A549 (cell line): ENCODE measurements at places on chromosomes 2 and 18.

GRCh38 chr2:240645346-240645745 is 20.1 kb downstream of the GPR35 start:
- no peak for DNase-seq

GRCh38 chr2:60881047-60881932 is at the start of gene REL:
REL (plus strand) TSS chr2:60881574; CDS start chr2:60881841, 267 bp downstream.
- peak; percentile 78 for DNase-seq

DNA sequence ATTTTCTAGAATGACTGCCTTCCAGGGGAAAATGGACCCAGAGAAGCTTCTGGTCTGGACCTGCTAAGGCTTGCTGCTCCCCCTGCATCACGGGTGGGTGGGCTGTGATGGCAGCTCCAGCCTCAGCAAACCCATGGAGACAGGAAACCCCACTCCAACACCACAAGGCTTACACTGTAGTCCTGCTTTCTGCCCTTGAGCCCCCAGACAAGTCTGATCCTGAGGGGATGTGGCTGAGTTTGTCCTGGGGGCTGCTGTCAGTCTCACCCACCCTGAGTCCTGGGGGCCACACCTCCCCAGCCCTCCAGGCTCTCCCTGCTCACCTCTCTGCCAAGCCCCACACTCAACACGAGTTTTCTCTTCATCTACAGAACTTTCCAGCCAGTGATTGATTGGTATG is 279.4 kb downstream of the EIPR1 start:
- DNase-seq, result no peak

DNA sequence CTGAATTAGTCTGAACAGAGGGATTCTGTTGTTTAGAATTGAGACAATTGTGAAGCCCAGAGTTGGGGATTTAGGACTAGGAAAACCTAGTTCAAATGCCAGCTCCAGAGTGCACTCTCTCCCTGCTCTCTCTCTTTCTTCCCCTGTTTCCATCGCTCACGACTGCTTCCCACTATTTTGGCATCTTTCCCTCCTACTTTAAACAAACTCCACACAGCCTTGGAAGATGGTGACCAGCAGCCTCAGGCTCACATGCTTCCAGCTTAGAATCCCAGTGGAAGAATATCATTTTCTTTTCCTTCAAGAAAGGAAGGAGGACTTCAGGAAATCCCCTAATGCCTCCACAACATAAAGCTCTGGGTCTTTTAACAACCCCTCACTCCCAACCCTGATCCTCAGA is 6.1 kb upstream of the DNMT3A start:
- no peak for DNase-seq

DNA sequence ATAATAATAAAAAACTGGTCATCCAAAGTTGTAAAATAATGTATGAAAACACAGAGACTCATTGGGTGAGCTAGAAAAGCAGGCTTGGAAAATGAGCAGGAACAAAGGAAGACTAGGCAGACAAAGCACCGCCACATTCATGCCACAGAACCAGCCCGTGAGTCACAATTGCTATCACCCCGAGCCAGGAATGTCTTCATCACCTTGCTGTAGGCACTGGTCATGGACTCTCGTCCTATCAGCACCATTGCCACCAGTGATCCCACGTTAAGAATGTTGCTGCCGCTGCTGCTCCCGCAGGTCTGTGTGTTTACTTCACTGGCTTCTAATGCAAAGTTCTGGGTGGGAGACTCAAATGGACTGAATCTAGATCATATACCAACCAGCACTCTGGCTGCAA is 417.9 kb downstream of the PID1 start:
- no peak for DNase-seq

- no peak for DNase-seq
Measured at GRCh38 chr2:176139661-176140512, 10.4 kb downstream of the HOXD8 start.

DNA sequence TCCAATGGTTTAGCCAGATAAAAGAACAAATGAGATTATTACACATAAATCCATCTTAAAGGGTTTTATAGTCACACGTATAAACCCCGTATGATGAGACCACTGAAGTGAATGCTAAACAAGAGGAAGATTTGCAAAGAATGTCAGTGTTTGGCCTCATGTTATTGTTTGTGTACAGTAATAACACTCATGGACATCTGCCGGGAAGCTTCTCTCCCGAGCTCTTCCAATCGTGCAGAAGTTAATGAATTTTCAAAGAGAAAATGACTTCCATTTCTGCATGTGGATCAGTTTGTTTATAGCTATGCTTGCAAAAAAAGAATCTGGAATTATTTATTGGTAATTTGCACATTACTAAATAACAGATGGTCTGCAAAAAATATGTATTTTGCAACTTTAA is 88.5 kb upstream of the APCDD1 start:
- no peak for DNase-seq

GRCh38 chr18:25140124-25140961 is 211.6 kb downstream of the ZNF521 start:
- DNase-seq, result no peak

DNA sequence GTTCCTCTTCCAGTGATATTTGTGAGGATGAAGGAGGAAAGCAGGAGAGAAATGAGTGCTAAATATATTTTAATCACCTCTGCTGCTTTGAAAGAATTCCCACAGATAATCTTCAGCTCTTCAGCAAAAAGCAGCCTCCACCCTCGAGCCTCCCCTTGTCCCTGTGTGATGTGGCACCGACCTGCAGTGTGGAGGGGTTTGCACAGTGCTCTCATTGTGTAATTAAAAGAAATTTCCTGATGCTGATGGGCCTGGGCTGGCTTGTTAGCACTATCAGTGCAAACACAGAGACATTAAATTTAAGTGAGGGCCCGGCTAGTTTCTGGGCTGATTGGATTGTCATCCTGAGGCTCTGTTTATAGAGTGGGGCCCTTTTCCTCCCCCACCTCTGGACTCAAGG is 53.4 kb downstream of the KIF5C start:
- DNase-seq, result no peak

DNA sequence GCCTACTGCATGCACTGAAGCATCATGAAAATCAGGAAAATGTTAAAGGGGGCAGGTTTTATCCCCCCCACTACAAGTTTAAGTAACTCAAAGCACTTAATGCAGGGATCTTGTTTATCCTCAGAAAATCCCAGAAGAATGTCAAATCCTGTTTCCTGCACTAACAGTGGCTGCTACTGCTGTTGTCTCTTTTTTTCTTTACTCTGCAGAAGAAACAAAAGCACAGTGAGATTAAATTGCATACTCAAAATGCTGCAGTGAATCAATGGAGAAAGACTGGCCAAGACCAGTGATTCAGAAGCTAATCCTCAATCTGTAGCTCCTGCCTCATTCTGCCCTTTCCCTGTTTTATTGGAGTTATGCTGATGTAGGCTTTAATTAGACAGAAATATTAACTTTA is 332.3 kb upstream of the FIGN start:
- DNase-seq, result no peak

GRCh38 chr2:74739129-74739528 is 85.1 kb downstream of the SEMA4F start:
- no peak for DNase-seq

GRCh38 chr2:72035518-72036172 is 112.0 kb downstream of the CYP26B1 start:
- DNase-seq, result no peak

DNA sequence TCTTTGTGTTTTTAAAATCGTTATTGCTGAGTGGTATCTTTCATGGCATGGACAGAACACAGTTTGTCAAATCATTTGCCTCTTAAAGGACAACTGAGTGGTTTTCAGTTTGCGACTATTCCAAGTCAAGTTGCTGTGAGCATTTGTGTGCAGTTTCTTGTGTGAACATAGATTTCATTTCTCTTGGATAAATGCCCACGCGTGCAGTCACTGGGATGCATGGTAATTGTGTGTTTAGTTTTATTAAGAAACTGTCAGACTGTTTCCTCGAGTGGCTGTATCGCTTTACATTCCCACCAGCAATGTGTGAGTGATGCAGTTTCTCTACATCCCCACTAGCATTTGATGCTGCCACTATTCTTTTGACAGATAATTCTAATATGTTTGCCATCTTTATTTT is 154.0 kb upstream of the ARL4C start:
- DNase-seq, result no peak

- no peak for DNase-seq
Measured at GRCh38 chr2:168290391-168290790, 43.0 kb upstream of the STK39 start.

- DNase-seq, result no peak
Measured at GRCh38 chr18:56286775-56287325, 351.5 kb downstream of the TXNL1 start.

DNA sequence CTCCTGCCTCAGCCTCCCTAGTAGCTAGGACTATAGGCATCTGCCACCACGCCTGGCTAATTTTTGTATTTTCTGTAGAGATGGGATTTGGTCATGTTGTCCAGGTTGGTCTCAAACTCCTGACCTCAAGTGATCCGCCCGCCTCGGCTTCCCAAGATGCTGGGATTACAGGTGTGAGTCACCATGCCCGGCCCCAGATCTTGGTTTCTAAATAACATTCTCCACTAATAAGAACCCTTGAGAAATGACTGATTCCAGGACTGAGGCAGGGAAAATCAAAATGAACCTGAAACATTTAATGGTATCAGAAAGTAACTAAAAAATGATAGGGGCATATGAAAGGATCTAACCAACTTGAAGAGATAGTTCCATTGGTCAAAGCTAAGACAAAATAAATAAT is 34.0 kb downstream of the BMPR2 start:
- no peak for DNase-seq

DNA sequence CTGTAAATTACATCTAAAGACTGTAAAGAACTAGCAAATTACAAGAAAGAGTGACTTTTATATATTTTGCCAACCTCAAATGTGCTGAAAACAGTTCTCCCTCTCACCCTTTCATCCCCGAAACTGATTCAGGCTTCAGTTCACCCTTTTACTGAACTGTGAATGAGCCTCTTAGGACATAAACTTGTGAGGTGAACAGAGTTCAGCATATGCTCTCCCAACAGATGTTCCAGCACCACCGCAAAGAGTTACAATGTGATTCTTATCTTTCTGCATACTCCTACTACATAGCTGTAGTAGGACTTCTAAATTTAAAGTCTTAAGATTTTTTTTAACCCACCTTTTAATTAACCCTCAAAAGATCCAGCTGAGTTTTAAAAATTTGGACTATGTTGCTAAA is 1.2 kb upstream of the ZCCHC2 start:
- DNase-seq, result no peak

GRCh38 chr2:61016392-61017002 is 1.0 kb upstream of the PEX13 start:
- DNase-seq, result peak; percentile 20

GRCh38 chr2:210456571-210456970 is 20.0 kb downstream of the LANCL1 start:
- DNase-seq, result no peak

DNA sequence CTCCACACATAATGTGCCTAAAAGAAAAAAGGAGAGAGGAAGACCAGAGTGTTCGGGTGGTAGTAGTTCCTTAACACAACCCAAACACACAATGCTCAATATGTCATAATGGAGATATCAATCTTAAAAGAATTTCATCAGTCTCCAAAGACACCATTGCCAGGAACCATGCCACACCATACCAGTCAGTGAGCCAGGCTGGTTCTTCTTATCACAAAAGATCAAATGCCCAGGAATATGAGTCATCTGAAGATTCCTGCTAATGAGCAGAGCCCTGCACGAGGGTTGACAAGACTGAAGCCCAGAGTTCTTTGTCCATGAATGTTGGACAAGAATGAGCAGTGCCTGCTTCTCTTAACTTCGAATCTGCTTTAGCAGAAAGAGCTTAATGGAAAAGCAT is 262.3 kb downstream of the ZNF516 start:
- no peak for DNase-seq

DNA sequence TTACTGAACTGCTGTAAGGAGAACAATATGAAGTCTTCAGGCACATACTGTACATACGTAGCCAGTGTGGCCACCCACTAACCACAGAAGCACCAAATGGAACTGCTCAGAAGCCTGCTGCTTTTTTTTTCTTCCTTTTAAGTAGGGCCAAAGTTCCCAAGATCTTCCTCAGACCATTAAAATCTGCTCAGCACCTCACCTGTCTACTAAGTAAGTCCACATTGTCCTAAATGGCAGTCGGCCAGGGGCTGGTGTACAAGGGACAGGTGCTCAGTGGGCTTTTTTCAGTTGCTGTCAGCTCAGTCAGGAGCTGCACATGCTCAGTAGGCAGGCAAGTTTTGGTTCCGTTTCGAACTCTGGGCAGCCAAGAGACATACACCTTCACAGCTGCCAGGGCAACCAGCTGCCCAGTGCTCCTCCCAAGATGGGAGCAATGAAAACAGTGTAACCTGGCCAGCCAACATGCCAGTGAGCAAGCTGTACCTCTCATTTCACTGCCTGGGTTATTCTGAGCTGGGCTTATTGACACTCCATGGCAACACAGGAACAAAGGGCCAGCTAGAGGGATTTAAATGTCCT is 86.1 kb downstream of the ACVR1 start:
- DNase-seq, result no peak

DNA sequence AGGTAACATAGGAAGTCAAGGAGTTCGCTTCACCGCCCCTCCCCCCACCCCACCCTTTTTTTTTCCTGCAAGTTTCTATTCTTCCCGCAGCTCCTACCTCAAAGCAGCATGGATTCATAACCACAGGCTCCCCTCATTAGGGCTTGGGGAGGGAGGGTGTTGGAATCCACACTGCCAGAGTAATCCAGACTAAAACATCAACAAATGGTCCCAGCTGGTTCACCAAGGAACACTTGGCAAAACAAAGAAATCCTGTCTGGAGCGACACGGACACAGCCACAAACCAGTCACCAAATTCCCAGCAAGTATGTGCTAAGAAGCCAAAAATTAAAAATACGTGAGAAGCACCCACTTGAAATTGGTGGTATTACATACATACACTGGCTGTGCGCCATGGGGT is 106.9 kb upstream of the PPP1CB start:
- no peak for DNase-seq

DNA sequence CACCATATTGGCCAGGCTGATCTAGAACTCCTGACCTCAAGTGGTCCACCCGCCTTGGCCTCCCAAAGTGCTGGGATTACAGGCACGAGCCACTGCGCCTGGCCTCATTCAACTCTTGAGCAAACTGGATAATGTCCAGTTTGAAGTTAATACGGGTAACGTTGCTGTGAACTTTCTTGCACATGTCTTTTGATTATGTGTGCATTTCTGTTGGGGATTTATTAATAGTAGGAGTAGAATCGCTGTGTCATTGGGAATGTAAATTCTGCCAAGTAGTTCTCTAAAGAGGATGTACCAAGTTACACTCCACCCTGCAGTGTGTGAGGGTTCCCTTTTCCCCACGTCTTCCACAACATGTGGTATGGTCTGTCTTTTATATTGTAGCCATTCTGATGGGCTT is 6.2 kb downstream of the IMPA2 start:
- peak; percentile 26 for DNase-seq
